ENCODE measurements at places on chromosomes 12 and 14.
A peak's percentile ranks its signal among the peaks of the same experiment; 100 is the strongest.

DNA sequence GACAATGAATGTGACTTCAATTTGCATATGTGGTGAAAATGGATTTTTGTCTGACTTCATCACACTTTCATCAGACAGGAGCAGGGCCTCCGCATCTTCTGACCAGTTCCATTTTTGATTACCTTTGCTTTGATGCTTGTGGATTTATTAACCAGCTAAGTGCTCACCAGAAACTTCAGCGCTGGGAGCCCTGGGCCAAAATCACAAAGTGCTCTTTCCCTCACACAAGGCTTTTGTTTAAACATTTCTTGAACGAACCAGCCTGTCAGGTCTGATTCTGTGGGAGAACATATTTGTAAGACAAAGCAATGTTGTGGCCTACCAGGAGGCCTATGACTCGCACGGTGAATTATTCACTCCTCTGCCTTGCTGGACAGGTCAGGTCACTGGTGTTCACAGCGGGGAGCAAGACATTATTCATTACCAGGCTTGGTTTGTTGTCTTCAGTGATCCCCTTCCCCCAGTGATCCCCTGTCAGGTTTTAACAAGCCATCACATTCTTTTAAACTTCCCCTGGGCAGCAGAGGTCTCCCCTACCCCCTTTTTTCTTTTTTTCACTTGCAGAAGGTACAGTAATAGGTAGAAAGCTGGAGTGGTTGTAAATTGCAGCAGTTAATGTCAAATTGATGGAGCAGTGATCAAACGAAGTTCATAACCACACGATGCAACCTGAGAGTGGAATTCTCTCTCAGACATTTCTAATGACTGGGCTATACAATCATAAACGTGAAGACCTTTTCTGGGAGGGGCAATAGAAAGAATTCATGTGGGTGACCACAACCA is 167.5 kb upstream of the PRICKLE1 start:
- DNase-seq: no peak

DNA sequence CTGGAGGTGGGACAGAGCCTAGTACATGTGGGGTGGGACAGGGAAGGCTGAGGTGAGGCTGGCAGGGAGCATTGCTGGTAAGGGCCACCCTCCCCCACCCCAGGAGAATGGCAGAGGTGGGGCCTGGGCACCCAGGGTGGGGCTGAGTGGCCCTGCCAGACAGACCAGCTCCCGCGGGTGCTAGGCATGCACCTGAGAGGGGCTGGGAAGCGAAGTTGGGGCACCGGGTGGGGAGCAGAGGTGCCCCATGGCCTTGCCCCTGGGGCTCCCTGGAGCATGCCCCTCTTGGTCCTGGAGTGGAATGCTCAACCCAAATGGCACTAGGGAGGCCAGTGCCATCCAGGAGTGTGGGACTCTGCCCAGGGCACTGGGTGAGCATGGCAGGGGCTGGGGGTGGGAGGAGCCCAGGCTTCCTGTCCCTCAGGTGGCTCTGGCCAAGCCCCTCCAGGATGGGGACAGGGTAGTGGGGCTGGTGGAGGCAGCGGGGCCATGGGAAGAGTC is 1.3 kb downstream of the TNFAIP2 start:
- DNase-seq: no peak

DNA sequence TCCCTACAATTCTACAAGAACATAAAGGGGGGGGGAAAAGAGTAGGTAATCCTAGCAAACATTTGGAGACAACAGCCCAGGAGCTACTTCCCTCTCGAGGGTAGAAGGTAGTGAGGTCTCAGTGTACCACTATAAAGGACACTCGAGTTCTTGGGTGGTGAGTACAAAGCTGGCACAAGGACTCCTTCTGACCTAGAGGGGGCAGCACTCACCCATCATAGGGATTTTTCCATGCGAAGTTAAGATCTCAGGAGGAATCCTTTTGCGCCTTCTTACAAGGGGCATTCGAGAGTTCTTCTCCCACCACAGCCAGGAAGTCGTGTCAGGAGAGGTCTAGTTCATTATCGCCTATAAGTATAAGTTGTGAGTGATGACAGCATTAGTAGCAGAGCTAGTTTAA is 200.2 kb upstream of the RBM19 start:
- no peak for DNase-seq

DNA sequence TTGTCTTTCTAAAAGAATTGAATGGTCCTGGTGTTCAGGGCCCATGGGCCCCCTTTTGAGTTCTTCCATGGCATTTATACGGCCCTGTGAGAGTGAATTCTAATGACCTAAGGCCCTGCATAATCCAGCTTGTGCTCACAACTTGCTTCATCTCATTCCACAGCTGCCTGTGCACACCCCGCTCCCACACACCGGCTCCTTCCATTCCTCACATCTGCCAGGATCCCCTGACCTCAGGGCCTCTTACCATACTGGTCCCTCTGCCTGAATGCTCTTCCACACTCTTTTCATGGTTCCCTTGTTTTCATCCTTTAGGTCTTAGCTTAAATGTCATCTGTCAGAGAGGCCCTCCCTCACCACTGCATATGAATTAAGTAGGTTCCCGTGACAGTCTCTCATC is 49.5 kb upstream of the EGLN3 start:
- no peak for DNase-seq

- no peak for DNase-seq
Observed at GRCh38 chr12:64694130-64695040, 64.8 kb downstream of the GNS start.

GRCh38 chr12:85457016-85457415 is 177.0 kb downstream of the ALX1 start:
- no peak for DNase-seq

GRCh38 chr12:93146263-93146939 is 217.3 kb upstream of the EEA1 start:
- DNase-seq: no peak

DNA sequence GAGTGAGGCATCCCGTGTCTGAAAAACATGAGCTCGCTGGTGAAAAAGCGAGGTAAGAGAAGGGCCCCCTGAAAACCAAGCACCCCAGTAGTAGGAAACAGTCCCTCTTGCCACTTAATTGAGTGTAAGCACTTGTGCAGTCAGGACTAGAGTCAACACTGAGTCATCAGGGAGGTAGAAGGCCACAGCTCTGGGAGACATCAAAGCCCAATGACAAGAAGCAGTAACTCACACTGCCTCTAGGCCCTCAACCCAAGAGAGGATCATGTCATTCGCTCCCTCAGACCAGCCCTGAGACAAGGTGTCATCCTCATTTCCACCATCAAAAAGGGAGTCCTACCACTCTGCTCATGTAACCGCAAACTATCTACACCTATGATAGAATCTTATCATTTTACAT is 17.8 kb downstream of the POMT2 start:
- no peak for DNase-seq

DNA sequence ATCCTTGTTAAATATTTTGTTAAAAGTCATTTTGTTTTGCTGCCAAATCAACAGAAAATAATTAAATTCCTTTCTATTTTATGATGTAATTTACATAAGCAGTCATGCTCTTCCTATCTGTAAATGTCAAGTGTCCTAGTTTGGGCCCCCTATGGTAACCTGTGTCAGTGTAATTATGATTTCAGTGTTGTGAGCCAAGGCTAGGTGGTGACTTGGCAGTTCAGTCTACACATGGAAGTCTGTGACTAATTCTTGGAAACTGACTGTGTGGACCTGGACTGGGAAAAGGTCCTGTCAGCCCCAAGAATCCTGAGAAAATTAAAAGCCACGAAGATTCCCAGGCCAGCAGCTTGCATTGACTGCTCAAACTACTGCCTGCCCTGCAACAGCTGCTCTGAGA is 371.0 kb downstream of the FUT8 start:
- no peak for DNase-seq

DNA sequence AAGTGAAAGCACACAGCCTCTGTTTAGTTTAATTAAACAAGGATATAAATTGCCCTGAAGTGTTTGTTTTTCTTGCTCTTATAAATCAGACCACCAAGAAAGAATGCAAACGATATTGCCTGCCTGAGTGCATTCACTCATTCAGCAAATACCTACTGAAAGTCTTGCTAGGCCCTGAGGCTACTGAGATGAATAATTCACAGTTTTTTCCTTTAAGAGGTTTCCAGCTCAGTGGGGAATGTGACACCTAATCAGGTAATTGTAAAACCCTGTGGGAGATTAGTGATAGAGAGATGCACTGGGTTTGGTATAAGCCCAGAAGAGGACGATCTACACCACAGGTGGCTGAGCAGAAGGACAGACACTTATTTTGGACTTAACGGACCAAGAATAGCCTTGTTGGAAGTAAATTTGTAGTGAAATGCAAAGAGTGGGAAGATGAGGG is 151.4 kb downstream of the SLC35F4 start:
- no peak for DNase-seq

DNA sequence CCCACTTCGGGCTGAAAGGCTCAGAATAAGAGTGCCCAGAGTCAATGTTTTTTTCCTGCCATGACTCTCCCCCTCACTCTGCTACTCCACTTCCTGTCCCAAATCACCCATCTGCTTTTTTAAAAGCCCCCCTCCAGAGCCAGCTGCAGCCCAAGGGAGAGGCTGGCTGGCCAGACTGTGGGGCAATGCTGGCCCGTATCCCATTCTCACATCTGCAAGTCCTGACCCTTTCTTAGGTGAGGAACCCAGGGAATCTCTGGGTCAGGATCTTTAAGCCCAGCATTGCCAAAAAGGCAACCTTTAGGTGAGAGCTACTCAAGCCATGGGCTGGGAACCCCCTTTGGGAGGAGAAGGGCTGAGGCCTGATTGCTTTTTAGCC is 1.7 kb upstream of the ITGA5 start:
- no peak for DNase-seq

DNA sequence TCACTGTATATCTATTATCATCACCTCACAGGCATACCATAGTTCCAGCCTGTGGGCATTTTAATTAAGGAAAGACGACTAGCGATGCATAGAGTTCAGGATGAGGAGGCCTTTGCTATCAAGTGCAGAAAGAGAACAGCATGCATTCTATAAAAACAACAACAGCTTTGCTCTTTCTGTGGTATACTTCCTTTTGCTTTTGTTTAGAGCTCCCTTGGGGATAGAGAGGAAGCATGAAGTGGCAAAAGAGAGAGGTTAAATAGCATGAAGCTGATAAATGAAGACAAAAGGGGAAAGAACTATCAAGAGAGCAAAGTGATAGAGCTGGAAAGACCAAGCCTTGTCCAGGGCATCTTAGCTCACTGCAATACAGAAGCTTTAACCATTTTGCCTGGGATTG is 23.5 kb downstream of the IFNG-AS1 start:
- DNase-seq: peak; percentile 63

DNA sequence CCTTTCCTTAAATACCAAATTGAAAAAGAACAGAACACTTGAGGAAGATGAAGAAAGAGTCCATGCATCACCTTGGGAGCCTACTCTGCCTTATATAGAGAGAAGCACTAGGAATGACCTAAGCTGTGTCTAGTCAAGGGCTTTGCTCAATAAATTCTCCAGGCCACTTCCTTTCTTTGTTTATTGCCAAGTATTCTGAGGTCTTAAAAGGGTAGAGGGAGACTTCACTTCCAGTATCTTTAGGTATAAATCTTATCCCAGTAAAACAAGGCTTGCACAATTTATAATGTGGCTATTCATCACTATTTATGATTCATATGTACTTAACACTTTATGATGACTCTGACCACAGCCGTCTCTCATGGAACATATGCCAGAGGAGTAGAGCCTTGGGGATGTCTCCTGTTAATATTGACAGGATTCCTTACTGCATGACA is 85.1 kb upstream of the ARHGAP5 start:
- no peak for DNase-seq

- DNase-seq: no peak
Observed at GRCh38 chr14:94654071-94654861, 42.1 kb downstream of the SERPINA3 start.

DNA sequence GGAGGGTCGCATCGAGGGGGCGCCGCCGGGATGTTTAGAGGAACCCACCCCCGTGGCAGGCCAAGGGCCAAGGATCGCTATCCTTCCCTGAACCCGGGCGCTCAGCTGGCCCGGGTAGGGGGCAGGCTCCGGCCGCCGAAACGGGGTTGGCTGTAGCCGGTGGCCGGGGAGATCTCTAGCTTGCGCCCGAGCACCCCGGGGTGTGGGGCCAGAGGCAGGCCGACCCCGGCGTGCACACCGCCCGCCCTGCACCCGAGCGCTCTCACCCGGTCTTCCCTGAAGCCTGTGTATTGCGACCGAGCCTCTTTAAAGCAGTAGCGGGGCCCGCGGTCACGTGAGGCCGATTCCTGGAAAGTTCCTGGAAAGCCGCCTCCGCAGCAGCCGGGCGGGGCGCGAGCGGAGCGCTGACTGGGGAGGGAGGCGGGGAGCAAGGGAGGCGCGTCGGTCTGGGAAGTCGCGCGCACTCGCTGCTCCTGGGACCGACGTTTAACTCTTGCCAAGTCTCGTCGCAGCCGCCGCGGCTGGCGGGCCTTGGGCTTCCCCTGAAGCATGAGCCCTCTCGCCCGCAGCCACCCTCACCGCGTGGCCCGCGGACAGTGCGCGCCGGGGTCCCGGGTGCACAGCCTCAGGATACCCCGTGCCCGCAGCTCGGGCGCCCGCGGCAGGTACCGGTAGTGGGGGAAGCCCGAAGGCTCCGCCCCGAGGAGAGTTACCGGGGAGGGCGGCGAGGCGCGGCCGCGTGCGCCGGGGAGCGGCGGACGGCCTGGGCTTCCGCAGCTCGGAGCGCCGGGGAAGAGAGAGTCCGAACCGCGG is 1.7 kb upstream of the SOCS2 start:
- DNase-seq: peak; percentile 52

DNA sequence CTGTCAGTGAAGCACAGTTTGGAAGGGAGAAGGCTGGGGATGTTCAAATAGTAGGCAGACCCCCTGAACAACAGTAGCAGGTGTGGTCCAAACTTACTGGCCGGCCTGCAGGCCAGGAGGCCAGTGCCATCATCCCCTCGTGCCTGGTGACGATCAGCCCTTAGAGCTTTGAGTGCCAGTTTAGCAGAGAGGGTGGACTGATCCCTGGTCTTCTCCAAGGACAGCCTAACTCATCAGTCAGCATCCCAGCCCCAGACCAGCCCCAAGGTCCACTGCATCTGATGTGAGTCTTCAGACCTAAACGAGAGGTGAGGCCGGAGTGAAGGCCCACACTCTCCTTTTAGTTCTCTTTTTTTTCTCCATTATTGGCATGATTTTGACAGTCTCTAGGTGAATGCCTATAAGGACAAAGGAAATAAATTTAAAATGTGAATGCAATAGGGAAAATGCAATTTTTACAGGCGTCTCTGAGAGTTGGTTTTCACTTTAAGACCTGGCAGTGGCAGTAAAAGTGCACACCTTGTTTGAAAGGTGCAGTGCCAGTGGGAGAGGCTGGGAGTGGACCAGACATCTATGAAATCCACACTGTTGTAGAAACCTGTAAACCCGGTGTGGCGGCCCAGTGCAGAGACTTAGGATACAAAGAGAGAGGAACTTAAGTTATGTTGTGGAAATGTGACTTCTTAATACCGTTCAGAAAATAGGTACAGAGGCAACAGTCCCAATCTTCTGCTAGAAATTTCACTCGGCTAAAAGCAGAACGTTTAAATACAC is 311.2 kb downstream of the CACNA1C start:
- no peak for DNase-seq

- DNase-seq: no peak
Observed at GRCh38 chr12:47085815-47086252, 6.1 kb upstream of the AMIGO2 start.
